H9 (cell line): ENCODE measurements at places on chromosomes 2 and 18. TPM values are rescaled to one million over a fixed set of nuclear protein-coding genes. Genes with fewer than 3 reads are reported as not detected.

- no peaks in the 10 kb centered on the region for H3K27me3 ChIP-seq
- H3K4me1 ChIP-seq, result no peaks in the 10 kb centered on the region
- no peak overlapping the region for H3K4me3 ChIP-seq
- no peaks in the 10 kb centered on the region for H3K36me3 ChIP-seq
- DNase-seq, result no peak
- H3K27ac ChIP-seq, result no peak overlapping the region
Measured at GRCh38 chr2:172997031-172997430, 78.6 kb upstream of the MAP3K20 start.

DNA sequence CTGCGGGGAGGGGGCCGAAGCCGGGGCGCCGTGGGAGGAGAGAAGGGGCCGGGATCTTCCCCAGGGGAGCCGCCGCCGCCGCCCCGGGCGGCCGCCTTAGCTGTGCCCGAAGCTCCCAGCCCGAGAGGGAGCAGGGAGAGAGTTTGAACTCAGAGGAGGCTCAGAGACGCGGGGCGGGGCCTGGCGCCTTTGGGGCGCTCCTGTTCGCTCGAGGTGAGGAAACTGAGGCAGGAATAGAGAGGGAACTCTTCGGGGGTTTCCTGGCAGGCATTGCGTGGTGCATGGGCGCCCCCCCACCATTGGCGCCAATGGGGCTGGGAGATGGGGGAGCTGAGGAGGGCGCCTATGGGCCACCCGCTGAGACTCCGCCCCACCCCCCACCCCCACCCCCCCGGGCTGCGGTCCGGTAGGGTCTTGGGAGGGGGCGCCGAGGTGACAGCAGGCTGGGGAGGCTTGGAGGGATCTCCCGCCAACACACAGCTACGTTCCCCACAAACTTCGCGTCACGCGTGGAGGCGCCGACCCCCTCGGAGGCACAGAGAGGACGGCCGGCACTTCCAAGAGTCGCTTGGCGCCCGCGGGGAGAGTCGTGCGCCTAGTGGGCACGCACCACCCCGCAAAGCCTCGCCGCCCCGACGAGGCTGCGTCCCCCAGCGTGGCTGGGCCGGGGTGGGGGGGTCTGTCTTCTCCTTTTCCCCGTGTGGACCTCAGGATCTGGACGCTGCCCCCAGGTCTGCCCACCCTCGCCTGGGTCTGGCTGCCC, 680 bp downstream of the CTDSP1 start:
- H3K27ac ChIP-seq, result no peak overlapping the region
- no peaks in the 10 kb centered on the region; the same call in 1 of the 2 replicates for H3K4me1 ChIP-seq
- DNase-seq, result peak; percentile 60

GRCh38 chr2:120869036-120869729, 133.5 kb downstream of the GLI2 start:
- DNase-seq, result no peak
- H3K27ac ChIP-seq, result no peak overlapping the region
- H3K36me3 ChIP-seq, result 0 out of 2 replicates have a peak, but pooled peaks cover 3% of the 10 kb centered on the region
- no peak overlapping the region for H3K4me3 ChIP-seq
- H3K27me3 ChIP-seq, result no peaks in the 10 kb centered on the region

DNA sequence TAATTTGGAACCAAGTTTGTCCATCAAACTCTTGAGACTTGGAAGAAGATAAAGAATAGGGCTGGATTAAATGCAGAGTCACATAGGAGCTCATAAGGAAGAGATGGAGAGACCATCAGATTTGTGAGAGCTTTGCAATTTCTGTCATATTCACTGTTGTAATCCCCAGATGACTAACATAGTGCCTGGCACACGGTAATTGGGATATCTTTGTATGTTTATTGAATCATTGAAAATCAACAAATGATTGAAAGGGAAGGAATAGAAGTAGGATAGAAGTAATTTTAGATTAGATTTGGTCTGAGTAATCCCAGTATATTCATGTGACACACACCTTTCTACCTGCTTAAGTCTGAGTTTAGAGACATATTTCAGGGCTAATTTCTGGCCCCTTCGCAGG, 75.4 kb downstream of the LCLAT1 start:
- no peak for DNase-seq
- H3K27ac ChIP-seq, result no peak overlapping the region
- H3K4me1 ChIP-seq, result no peaks in the 10 kb centered on the region; the same call in 1 of the 2 replicates
- no peak overlapping the region for H3K4me3 ChIP-seq
- H3K36me3 ChIP-seq, result peaks cover 32% of the 10 kb centered on the region

GRCh38 chr2:172484253-172484652, 56.9 kb downstream of the ITGA6 start:
- peaks cover 31% of the 10 kb centered on the region for H3K36me3 ChIP-seq
- no peaks in the 10 kb centered on the region for H3K4me1 ChIP-seq
- H3K27ac ChIP-seq, result no peak overlapping the region

DNA sequence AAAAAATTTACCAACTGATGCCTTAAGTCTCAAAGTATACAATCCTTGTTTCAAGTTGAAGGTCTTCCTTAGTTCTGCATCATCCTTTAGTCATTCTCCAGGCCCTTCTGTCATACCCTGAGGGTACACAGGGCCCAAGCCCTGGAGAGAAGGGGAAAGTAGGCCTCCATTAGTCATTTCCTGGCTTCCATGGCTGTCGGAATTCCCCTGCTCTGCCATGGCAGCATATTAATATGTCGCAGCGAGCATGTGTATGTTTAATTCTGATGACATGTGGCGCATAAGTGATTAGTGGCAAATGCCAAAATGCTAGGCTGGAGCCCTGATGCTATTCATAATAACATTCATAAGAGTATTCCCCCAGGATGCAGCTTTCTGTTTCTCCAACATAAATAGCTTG, 22.1 kb downstream of the GPR39 start:
- DNase-seq, result no peak
- no peak overlapping the region for H3K27ac ChIP-seq
- H3K27me3 ChIP-seq, result no peaks in the 10 kb centered on the region
- H3K4me3 ChIP-seq, result no peak overlapping the region

GRCh38 chr2:137172162-137172561, 406.8 kb downstream of the THSD7B start:
- DNase-seq, result no peak
- no peaks in the 10 kb centered on the region for H3K27me3 ChIP-seq
- no peaks in the 10 kb centered on the region for H3K36me3 ChIP-seq
- no peaks in the 10 kb centered on the region; the same call in 1 of the 2 replicates for H3K4me1 ChIP-seq

GRCh38 chr2:33111002-33111446, 164.3 kb downstream of the LTBP1 start:
- H3K27me3 ChIP-seq, result no peaks in the 10 kb centered on the region
- DNase-seq, result no peak
- no peaks in the 10 kb centered on the region; the same call in none of the 2 replicates for H3K36me3 ChIP-seq

DNA sequence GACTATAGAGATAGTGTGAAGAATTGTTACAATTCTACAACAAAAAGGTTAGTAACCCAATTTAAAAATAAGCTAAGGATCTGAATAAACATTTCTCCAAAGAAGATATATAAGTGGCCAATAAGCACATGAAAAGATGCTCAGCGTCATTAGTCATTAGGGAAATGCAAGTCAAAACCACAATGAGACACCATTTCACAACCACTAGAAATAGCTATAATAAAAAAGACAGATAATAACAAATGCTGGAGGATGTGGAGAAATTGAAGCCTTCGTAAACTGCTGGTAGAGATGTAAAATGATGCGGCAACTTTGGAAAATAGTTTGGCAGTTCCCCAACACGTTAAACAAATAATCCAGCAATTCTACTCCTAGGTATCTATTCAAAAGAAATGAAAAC, 366.5 kb upstream of the POU3F3 start:
- H3K4me1 ChIP-seq, result no peaks in the 10 kb centered on the region
- H3K27me3 ChIP-seq, result no peaks in the 10 kb centered on the region
- no peak for DNase-seq

- H3K4me1 ChIP-seq, result no peaks in the 10 kb centered on the region
- H3K27ac ChIP-seq, result no peak overlapping the region
- DNase-seq, result no peak
- peaks cover 2% of the 10 kb centered on the region; the same call in 1 of the 2 replicates for H3K36me3 ChIP-seq
Measured at GRCh38 chr18:21747268-21747667, 6.7 kb downstream of the MIB1 start.

- 0 out of 3 replicates have a peak overlapping the region, but pooled peaks have one; percentile 28 for H3K4me3 ChIP-seq
- no peaks in the 10 kb centered on the region for H3K36me3 ChIP-seq
- no peak overlapping the region for H3K27ac ChIP-seq
Measured at GRCh38 chr2:79935771-79936657, 368.5 kb downstream of the LRRTM1 start.

GRCh38 chr2:236550701-236551465, 18.7 kb upstream of the ACKR3 start:
- no peak for DNase-seq
- H3K4me1 ChIP-seq, result no peaks in the 10 kb centered on the region; the same call in 1 of the 2 replicates
- H3K27ac ChIP-seq, result no peak overlapping the region
- H3K36me3 ChIP-seq, result peaks cover 3% of the 10 kb centered on the region; the same call in 1 of the 2 replicates
- no peak overlapping the region for H3K4me3 ChIP-seq

DNA sequence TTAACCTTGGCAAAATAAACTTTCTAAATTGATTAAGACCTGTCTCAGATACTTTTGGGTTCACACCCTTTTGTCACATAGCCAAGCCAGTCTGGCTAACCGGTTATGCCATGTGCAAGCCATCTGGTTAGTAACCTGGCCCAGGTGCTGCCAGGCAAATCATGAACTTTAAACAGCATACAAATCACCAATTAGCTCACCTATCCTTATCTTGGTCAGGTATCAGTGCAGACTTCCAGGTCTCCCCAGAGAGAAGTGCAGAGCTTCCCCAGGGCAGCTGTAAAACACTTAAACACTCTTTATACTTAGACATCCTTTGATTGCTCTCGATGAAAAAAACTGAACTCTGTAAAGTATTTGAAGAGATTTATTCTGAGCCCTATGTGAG, 14.9 kb upstream of the MC5R start:
- H3K27ac ChIP-seq, result peak overlapping the region; percentile 6
- H3K4me1 ChIP-seq, result peaks cover 29% of the 10 kb centered on the region
- DNase-seq, result no peak

- H3K27me3 ChIP-seq, result peaks cover 100% of the 10 kb centered on the region
- no peak overlapping the region for H3K27ac ChIP-seq
- H3K4me3 ChIP-seq, result no peak overlapping the region
- peaks cover 1% of the 10 kb centered on the region; the same call in 1 of the 2 replicates for H3K4me1 ChIP-seq
- peak; percentile 55 for DNase-seq
Measured at GRCh38 chr2:222305516-222306392, 7.0 kb upstream of the PAX3 start.

GRCh38 chr2:47313728-47314127, 89.2 kb upstream of the MSH2 start:
- H3K4me3 ChIP-seq, result no peak overlapping the region
- no peaks in the 10 kb centered on the region for H3K36me3 ChIP-seq
- no peak for DNase-seq

DNA sequence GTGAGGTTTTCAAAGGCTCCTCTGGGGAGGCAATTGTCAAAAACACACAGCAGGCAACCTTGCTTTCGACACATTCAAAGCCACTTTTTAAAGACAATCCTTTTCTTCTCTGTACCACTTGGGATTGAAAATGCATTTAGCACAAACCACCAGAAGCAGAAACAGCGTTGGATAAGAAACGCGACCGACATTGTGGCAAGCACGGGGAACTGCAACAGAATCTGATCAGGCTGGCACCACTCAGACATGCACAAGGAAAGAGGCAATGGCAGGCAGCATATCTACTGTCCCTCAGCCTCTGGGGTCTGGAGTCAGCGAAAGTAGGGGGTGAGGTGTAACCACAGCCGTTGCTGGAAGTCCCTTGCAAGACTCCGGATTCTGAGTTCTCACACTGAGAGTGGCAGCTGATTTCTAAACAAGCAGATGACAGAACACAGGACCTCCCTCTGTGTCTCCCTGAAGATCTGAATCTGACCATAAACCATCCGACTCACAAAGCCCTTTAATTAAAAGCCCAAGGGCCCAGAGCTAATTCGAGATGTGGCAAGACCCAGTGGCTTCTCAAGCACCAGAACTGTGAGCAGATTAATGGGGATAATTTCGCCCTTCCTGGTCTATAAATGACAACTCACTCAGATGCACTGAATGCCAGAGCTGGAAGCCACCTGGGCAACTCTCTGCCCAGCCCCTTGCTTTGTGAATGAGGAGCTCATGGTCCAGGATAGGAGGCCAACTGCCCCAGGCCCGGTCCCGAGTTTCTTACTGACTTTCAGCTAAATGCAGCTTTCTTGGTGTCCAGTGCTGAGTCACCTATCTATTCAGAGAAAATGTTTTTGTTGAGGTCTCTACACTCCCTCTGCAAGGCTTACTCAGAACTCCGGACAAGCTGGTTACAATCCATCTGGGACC, 29.6 kb downstream of the CYRIA start:
- no peak overlapping the region for H3K4me3 ChIP-seq
- no peak for DNase-seq
- H3K27ac ChIP-seq, result no peak overlapping the region
- H3K27me3 ChIP-seq, result no peaks in the 10 kb centered on the region; the same call in 1 of the 2 replicates

GRCh38 chr2:173086518-173087213, 11.0 kb downstream of the MAP3K20 start:
- peaks cover 2% of the 10 kb centered on the region; the same call in 1 of the 2 replicates for H3K4me1 ChIP-seq
- H3K36me3 ChIP-seq, result no peaks in the 10 kb centered on the region
- H3K4me3 ChIP-seq, result no peak overlapping the region
- H3K27ac ChIP-seq, result no peak overlapping the region
- no peaks in the 10 kb centered on the region for H3K27me3 ChIP-seq

DNA sequence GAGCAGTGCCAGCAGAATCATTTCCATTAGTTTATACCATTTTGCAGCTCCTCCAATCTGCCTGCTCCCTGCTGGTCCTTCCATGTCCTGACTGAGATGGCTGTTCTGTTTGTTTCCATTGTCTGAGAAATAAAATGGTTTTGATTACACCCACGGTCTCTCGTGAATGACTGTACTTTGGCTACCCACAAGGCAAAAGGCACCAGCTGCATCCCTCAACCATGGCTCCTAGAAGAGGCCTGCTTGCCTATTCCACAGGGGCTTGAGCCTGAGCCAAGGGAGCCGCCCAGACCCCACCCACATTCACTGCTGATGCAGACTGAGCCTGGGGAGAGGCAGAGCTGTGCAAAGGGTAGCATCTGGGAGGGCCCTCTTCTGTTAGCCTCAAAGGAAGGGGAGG, 31.2 kb downstream of the MARCHF4 start:
- no peak overlapping the region for H3K4me3 ChIP-seq
- H3K36me3 ChIP-seq, result no peaks in the 10 kb centered on the region; the same call in 2 of the 3 replicates
- H3K27me3 ChIP-seq, result no peaks in the 10 kb centered on the region
- DNase-seq, result no peak

DNA sequence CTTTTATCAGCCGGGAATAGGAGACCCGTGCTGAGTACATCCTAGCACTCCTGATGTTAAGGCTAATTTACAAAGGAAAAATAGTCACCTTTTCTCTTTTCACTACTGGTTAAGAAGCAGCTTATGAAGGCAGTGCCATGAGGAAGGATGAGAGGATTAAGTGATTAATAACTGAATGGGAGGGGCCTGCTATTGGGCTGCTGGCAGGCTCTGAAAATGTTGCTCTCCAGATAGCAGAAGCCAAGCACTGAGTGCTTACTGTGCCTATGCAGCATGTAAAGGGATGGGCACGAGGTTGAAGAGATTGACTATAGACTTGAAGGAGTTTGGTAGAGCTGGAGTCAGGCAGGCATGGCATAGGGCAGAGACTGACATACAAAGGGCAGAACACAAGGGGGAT, 282.4 kb upstream of the THSD7B start:
- no peaks in the 10 kb centered on the region for H3K27me3 ChIP-seq
- no peaks in the 10 kb centered on the region for H3K4me1 ChIP-seq
- no peak for DNase-seq
- H3K4me3 ChIP-seq, result no peak overlapping the region

TMEM169 gene
- total RNA-seq, result 0.97 and 1.0 TPM in 2 replicates

METTL21A gene
- 65.9 and 68.6 TPM in 2 replicates for total RNA-seq

LYPD1 gene
- total RNA-seq, result 10.6 and 11.2 TPM in 2 replicates

ALPI gene
- not detected in 2 replicates for total RNA-seq

PLGLB1 gene
- total RNA-seq, result 0.97 and 1.2 TPM in 2 replicates

CNOT9 gene
- 83.5 and 91.2 TPM in 2 replicates for total RNA-seq

MPP4 gene
- not detected in 2 replicates for total RNA-seq
